RKO (cell line): ENCODE measurements at places on chromosomes 3 and 15.

DNA sequence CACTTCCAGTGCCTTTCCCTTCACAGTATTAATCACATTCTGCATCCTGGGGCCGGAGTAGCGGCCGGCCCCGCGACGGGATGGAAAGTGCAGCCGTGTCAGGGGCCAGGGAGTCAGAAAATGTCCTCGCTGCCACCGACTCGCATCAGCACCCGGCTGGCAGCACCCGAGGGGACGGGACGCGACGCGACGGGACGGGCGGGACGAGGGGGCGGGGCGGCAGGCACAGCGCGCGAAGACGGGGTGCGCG, 353 bp downstream of the ATG3 start:
- no peak for DNase-seq

DNA sequence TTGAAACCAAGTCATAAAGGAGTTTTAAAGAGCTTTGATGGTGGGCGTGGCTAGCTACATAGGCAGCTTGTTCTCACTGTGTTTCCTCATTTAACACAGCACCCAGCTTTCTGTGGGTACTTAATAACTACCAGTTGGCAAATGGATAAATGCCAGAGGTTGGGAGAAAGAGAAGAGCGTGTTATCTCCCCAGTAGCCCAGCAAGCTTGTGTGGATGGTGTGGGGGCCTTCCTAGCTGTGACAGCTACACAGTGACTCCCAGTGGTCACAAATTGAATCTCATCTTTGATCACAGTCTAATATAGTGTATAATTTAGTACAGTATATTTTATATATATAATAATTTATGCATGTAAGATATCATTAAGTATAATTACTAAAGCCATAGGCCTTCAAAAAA, 984.1 kb downstream of the EPHA3 start:
- DNase-seq, result peak; percentile 29

DNA sequence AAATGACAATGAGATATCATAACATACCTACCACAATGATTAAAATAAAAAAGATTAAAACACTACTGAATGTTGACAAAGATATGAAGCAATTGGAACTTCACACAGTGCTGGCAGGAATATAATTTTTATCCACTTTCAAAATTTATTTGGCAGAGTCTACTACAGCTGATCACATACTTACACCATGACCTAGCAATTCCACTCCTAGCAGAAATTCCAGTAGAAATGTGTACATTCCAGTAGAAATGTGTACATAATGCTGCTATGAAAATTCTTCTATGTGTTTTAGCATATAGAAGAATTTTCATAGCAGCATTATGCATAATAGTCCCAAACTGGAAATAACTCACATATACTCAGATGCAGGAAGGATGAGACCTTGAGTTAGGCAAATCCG, 43.5 kb downstream of the IFT57 start:
- no peak for DNase-seq

- DNase-seq, result no peak
Observed at GRCh38 chr15:49808341-49808740, 187.5 kb downstream of the DTWD1 start.

- DNase-seq, result no peak
Observed at GRCh38 chr3:123147754-123148535, 53.8 kb upstream of the SEC22A start.
